ENCODE measurements at places on chromosomes 2 and 18.

DNA sequence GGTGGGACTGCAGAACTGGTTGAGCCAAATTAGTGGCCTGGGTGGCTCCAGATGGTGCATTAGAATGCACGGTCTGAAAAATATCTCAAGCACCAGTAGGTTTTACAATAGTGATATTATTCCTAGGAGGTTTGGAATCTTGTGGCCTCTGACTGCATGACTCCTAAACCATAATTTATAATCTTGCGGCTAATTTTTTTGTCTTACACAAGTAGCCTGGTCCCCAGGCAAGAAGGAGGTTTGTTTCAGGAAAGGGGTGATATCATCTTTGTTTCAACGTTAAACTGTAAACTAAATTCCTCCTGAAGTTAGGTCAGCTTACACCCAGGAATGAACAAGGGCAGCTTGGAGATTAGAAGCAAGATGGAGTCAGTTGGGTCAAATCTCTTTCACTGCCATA, 98.9 kb upstream of the ARL4C start:
- DNase-seq: no peak

DNA sequence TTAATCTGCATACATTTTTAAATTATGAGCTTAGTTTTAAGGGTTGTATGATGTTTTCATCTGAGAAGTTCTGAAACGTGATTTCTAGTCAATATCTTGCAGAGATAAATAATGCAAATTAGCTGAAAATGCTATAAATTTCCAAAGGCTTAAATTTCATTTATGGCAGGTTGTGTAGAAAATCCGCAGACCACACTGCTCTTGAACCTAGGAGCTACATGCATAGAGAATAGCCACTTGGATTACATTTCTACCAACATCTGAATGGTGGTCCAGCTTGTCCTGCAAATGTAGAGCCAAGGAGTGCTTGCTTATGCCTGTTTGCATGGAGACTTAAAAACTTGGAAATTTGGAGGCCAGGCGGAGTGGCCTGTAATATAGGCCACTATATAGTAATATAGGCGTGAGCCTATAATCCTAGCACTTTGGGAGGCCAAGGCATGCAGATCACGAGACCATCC, 6.8 kb downstream of the MAT2A start:
- DNase-seq: no peak

GRCh38 chr2:16288371-16289112, 348.2 kb downstream of the MYCN start:
- no peak for DNase-seq

DNA sequence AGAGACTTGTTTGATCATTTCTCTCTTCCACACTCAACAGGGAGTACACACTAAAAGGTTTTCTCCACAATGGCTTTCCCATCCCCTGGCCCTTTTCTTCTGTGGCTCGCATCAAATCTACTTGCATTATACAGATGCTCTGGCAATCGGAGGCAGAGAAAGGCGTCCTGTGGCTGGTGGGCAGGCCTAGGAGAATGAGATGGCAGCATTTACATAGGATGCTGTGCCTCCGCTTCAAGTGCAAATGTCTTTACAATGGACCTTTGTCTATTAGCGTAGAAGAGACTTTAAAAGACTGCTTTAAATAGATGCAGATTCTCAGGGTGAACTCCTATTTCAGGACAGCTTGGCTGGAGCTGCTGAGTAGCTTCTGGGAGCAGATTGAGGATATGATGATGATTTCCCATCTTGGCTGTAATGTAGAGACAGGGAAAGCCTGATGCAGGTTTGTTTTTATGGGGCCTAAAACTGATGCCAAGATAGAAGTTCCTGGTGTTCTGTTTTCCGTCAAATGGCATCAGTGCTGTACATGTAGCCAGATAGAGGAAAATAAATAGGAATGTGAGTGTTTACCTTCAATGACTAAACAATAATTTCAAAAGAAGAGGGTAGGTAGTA, 423.4 kb downstream of the RND3 start:
- no peak for DNase-seq

GRCh38 chr2:219266886-219267285, 12.3 kb upstream of the DNAJB2 start:
- DNase-seq: peak; percentile 6

DNA sequence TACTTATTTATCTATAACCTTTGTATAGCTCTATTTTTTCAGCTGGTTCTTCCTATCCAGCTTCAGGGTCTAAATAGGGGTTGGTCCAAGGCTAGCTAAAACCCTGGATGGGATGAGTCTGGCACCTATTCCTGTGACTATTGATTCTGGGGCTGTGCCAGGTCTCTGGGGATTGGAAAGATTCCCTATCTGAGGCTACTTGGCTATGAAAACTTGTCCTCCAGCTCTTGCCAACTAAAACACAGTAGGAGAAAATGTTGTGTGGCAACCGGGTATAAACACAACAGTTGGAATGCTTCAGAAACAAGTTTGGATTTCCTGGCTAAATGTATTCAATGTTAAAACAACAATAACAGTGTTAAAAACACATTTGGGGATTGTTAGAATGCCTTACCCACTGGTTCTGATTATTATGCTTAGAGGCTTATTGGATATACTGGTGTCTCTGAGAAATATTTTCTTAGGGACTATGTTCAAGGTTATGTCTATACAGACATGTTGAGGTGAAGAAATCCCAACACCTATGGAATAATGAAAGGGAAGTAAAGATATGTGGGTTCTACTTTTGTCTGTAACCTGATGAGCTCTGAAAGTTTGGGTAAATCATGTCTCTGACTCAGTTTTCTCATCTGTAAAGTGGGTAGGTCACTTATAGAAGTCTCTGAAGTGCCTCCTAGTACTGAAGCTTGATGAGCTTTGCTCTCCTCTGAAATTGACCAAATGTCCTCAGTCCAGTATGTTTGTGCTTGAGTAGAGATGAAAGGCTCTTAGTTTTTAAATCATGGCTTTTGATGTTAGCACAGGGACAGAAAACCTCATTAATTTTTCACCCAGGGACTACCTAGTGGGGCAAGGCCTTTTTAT, 460.7 kb downstream of the MTX2 start:
- no peak for DNase-seq

GRCh38 chr2:147482111-147482895, 362.5 kb upstream of the ACVR2A start:
- no peak for DNase-seq

DNA sequence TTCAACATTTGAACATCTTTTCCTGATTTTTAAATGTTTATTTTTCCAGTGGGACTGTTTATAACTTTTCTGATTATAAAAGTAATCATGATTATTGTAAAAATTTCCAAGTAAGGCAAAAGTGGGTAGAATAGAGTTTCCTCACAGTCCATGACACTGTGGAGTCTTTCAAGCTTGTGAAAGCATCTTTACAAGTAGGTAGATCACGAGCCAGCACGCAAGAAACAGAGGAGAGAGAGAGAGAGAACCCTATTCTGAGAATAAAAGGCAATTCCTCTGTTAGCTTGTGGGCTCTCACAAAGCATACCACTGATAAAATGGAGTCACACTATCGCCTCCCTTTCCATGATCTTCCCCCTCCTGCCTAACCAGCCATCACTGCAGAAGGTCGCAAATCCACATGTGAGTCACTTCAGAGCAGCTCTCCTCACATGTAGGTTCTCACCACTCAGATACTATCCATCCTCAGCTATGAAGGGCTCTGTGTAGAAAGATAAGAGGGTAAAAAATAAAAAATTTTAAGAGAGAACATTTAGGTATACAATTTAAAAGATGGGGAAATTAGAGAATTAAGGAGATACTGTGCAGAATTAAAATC, 40.3 kb downstream of the AAK1 start:
- DNase-seq: no peak

DNA sequence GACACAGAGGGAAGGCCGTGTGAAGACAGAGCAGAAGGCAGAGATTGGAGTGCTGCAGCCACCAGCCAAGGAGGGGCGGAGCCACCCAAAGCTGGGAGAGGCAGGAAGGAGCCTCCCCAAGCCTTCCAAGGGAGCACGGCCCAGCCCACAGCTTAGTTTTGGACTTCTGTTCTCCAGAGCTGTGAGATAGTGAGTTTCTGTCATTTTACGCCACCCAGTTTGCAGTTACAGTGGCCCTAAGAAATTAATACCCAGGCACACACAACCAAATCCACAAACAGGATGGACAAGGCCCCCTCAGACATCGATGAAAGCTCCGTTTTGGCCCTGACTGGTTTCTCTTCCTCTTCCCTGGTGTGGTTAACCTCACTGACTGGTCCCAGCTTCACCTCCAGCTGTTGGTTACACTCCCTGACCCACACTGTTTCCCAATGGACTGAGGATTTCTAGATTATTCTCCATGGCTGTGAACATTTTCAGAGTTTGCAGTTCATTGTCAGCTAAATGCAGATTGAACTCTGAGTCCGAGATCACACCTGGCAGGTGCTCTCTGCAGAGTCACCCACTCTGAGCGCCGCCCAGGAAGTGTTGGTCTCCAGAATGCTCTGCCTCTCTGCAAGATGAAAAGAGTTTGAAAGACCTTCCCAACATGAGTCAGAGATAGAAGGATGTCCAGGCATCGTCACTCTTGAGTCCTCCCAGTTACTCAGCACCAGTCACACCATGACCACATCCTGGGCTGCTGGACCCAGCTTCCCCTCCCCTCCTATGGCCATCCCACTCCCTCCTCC, 100.2 kb downstream of the TWIST2 start:
- no peak for DNase-seq

DNA sequence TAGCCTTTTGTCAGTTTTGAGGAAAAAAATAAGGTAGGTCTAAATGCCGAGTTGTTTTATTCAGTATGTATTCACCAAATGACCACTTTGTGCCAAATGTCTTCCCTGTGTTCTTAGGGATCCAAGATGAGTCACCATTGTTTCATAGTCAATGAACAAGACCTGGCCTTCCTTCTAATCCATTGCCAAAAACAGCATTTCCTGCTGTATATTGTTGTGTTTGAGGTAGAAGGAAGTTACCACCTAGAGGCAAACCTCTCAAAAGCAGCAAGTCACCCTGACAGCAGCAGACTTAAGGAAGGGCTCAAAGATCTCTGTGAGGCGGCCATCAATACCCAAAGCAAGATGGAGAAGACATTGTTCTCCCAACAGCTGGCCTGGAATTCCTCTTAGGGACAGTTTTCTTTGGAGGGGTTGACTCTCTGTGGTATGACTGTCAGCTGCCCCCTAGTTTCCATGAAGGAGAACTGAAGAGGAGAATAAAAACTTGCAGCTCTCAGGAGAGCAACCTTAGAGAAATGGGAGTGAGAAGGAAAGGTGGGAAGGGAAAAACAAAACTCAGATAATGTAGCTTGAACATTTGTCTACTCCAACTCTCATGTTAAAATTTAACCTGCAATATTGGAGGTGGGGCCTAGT, 328.3 kb downstream of the LRATD1 start:
- no peak for DNase-seq

DNA sequence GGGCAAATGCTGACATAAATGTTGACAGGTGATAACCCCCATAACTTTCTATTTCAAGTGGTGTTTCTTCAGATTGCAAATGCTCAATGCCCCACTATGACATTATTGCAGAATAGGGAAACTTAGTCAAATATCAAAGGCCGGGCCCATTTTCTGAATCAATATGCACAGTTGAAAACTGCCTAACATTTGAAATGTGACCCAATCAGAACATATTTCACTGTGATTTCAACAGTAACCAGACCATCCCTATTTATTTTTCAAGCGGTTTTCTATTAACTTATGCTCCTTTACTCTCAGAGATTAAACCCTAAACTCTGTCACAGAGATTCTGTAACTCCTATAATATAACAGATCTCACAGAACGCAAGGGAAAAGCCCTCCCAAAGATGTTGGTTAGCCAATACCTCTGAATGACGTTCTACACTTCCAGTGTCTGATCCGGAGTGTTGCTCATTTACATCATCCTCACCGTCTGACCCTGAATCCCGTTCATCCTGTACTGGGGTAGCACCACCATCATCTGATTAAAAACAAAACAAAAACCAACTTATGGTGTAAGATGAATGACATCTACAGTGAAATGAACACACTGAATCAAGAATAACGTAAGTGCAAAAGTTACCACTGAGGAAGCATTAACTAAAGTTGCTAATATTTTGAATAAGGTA, 2.9 kb downstream of the IWS1 start:
- no peak for DNase-seq

DNA sequence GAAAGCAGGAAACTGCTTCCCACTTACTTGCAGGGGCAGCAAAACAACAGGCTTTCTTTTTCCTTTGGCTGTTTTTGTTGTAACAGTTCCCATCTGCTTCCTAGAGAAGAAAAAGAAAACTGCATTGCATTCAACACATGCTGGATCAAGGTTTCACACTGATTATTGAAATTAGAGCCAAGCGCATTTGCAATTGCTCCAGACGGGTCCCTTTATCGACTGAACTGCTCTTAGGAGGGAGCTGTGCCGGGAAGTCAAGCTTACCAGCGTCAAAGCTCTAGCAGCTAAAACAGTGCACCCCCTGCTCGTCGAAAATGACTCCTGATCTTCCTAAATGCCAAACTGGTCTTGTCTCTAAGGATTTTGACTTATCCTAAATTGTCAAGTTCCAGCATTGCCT, 164.0 kb upstream of the SESTD1 start:
- no peak for DNase-seq

GRCh38 chr2:217834744-217835513, 167.9 kb downstream of the TNS1 start:
- DNase-seq: peak; percentile 34

DNA sequence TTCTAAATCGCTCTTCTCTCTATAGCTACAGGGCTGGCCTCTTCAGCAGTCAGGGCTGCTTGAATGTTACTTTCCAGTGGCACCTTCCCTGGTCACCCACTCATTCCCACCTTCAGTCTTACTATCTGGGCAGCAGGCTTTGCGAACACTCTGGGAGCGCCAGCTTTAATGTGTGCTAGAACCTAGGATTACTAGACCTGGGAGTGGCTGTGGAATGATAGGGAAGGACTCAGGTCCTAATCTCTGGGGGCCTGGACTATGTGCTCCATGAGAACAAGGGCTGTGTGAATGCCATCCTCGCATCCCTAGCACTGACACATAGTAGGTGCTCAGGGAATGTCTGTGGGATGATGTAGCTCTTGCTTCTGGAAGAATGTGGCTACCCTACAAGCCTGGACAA, 57.6 kb downstream of the BCL2L11 start:
- no peak for DNase-seq

DNA sequence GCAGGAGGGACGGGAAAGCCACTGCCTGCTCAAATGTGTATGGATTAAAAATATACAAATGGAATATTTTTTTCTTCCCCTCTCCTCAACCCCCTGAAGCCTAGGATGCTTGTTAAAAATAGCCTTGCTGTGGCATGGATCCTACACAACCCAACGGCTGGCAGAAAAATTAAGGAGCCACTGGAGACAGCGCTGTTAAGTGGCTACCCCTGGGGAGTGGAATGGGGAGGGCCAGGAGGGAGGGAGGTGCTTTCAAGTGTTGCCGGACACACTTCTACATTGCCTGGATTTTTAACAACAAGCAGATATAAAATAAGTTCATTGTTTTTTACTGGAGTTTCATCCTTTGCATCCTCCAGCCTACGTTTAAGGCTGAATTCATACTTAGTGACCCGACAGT, 66.6 kb downstream of the ZBTB7C start:
- DNase-seq: no peak
